HT-29 (cell line): ENCODE measurements at places on chromosomes 3 and 15. TPM values are rescaled to one million over a fixed set of nuclear protein-coding genes. Genes with fewer than 3 reads are reported as not detected.

GRCh38 chr3:31014317-31015040 lies 120.0 kb upstream of the GADL1 start:
- no peak for DNase-seq

GRCh38 chr15:93067649-93068085 lies 21.3 kb downstream of the RGMA start:
- DNase-seq, result no peak

GRCh38 chr3:143150071-143150470 lies 30.5 kb downstream of the CHST2 start:
- DNase-seq, result no peak

DNA sequence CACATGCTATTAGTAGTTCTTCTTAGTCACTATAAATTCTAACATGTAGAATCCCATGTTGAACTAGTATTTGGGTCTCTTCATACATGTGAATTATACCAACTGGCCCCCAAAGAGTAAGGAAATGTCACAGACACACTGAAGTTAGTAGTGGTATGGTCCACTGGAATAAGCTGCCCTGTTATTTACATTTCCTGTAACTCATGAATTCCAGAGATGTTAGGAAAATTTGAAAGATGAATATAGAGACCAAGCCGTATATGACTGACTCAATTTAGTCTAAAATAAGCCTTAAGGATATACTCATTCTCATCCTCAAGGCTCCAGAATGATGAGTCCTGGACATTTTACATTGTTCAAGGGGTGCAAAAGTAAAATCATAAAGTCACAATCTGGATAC lies 81.2 kb downstream of the FBXL22 start:
- no peak for DNase-seq

- no peak for DNase-seq
Measured at GRCh38 chr3:37163262-37164015, 10.9 kb downstream of the LRRFIP2 start.

DNA sequence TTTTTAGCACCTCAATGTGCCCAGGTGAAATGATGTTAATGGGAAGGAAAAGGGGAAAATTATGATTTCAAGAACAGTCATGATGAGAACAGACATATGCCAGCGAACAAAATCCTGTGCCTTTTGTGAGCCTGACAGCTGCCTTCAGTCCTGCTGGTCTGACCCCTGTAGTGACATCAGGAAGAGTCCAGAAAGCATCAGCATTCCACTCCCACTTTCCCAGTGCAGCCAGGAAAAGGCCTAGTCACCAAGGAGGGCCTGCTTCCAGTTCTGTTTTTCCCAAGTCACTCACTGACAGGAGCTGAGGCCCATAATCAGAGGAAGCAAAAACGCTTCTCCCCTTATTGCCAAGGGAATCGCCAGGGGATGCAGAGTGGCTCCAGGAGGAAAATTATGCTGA lies 218.4 kb downstream of the ABHD5 start:
- no peak for DNase-seq

- no peak for DNase-seq
Measured at GRCh38 chr15:101318147-101318819, 23.2 kb upstream of the SNRPA1 start.

DNA sequence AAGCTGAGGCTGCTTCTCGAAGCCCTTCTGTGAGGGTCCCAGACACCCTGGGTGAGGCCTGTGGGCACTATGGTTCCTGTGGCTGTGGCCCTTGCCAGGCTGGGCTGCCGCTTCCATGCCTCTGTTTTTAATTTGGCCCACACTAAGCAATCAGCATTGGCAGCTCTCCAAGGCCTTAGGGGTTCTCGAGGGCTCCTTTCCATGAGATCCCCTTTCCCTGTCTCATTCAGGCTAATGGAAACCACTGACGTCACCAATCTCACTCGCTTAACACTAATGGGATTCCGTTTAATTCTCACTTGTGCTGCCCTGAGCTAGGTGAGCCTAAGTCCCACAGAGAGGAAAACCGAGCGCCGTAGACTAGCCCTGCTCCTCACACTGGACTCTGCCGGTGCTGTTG lies 60.2 kb upstream of the RAB6B start:
- DNase-seq, result no peak

GRCh38 chr15:52232327-52232726 lies 41.1 kb upstream of the GNB5 start:
- no peak for DNase-seq

GRCh38 chr15:65029736-65030208 lies 333 bp upstream of the MTFMT start:
- DNase-seq, result no peak

DNA sequence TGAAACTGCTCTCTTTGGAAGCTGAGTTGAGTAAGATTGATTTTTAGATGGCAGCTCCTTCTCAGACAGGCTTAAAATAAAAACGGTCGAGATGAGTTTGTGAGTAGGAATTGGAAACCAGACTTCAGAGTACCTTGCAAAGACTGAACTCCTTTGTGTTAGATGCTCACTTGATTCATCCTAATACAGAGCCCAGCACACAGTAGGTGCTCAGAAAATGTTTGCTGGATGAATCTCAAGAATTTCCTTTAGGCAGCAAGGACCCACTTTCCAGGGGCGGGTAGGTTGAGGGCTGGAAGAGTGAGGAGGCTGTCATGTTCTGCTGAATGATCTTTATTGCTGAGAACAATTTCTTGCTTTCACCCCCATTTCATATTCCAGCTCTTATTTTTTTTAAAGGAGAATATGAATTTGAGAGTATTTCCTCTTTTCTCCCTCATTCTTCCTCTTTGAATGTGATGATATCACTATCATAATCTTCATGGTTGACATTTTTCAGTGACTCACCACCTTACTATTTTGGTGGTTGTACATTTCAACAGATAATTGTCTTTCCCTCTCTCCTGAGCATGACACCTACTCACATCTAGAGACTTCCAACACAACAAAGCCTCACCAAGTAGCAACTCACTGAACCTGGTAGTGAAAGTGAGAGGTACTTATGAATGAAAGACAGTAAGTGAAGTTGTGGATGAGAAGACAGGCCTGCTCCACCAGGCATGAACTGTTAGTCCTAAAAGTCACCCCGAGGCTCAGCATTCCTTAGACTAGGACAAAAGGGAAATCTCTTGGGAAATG lies 113.3 kb downstream of the PDCD6IP start:
- DNase-seq, result no peak

DNA sequence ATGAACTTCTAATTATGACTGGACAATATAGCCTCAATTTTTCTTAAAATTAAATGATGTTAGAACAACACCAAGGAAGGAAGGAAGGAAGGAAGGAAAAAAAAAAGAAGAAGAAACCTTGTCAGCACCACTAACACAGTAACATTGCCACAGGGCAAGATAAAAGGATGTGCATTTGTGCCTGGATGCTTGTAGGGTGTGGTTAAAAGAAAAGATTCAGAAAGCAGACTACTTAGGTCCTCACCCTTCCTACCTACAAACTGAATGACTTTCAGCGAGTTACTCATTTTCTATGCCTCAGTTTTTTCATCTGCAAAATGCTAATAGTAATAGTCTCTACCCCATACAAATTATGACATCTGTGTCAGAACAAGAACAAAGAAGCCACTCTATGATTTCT lies 778.3 kb downstream of the MCTP2 start:
- DNase-seq, result no peak

DNA sequence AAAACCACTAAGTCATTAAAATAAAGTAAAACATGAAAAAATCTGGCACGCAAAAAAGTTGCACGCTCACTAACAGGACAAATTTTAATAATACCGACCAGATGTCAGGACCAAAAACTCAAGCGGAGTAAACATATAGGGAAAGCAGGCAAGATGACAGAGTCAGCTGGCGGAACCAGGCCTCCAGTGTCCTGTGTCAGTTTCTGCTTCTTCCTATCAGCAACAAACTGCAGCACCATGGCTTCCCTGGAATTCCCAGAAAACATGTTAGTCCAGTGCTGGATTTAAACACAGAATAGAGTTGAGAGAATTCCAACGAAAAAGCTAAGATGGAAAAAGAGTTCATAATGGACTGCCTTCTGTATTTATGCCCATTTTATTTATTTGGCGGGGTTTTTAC lies 169.1 kb upstream of the ARHGEF26 start:
- no peak for DNase-seq

DNA sequence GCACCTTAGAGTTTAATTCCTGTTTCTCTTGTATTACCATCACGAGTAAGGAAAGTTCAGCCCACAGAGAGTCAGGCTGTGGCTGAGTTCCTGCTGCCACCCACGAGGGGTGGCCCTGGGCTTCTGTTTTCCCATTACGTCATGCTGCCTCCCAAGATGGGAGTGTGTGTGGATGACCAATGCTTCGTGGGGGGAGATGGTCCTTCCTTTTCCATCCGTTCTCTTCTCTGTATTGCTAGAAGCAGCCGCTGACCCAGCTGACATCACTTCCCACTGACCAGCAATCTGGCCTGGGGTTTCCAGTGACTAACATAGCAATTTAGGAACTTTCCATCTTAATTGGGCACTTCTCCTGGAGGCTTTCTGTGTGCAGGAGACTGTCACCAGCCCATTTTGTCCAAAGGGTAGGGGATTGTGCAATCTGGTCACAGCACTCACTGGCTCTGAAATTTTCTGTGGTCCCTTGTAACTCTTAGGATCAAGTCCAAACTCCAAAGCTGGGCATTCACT lies 9.3 kb downstream of the IRAK2 start:
- DNase-seq, result no peak

- DNase-seq, result no peak
Measured at GRCh38 chr3:18898911-18899310, 249.4 kb upstream of the KCNH8 start.

GRCh38 chr15:47340571-47340920 lies 376.8 kb upstream of the SEMA6D start:
- DNase-seq, result no peak

DNA sequence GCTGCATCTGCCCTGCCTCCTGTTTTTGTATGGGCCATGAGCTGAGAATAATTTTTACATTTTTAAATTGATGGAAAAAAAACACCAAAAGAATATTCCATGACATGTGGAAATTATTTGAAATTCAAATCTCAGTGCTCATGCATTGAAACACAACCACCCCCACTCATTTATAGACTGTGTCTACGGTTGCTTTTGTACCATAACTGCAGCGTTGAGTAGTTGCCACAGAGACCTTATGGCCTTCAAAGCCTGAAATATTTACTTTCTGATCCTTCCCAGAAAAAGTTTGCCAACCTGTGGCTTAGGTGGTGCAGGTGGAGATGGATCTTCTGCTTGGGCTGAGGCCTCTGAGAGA lies 28.1 kb downstream of the ARNT2 start:
- no peak for DNase-seq

DNA sequence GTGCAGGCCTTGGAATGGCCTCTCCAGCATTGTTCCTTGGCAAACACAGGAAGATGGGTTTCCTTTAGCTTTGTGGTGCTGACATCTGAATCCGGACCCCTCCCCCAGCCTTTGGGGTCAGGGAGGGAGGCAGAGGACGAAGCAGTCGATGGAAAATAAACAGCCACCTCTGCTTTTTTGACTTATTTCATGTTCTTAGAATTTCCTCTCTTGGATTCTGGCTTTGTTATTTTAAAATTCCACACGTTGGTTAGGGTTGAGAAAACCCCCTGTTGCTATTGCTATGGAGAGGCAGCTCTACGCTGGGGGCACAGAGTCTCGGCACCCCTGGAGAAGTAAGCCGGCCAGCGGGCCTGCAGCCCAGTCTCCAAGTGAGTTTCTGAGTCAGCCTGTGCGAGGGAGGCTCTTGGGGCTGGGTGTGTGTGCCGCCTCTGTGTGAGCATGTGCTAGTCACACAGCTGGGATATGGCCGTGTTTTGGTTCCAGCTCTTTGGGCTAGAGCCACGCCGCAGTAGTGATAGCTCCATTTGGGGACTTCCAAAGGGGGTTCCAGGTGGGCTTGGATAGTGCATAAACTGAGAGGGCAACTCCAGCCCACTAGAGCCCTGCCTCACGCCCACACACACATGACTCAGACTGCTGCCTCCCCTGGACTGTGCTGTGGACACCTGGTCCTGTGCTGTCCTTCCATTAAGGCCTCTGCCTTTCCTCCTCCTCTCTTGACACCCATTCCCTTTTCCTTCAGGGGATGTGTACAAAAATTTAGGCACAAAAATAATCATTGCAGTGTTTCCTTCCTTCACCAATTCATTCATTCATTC lies 58.8 kb downstream of the AMOTL2 start:
- no peak for DNase-seq

GRCh38 chr3:179651687-179652446 lies 973 bp upstream of the USP13 start:
- no peak for DNase-seq

DNA sequence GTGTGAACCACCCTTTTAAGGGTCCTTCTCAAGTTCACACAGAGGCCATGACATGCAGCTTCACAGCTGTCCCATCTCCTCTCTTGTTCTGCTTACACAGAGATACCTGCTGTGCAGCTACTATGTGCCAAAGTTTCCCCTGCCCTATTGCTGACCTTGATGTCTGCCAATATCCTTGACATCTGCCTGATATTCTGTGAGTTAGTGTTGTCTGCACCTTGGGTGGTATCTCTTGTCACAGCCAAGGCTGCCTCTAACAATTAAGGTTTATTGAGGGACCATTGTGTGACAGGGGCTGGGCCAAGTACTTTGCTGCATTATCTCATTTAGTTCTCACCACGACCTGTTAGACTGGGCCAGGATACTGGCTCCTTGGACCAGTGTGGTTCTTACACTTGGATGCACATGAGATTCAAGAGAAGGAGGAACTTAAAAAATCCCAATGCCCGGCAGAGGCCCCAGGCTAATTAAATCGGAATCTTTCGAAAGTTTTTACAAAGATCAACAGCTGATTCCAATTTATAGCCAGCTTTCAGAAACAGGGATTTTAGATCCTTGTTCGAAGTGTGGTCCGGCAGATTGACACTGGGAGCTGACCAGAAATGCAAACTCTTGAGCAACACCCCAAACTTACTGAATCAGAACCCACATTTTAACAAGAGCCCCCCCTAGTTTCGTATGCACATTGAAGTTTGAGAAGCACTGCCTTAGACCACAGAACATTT lies 178.6 kb downstream of the SATB1 start:
- DNase-seq, result no peak

DNA sequence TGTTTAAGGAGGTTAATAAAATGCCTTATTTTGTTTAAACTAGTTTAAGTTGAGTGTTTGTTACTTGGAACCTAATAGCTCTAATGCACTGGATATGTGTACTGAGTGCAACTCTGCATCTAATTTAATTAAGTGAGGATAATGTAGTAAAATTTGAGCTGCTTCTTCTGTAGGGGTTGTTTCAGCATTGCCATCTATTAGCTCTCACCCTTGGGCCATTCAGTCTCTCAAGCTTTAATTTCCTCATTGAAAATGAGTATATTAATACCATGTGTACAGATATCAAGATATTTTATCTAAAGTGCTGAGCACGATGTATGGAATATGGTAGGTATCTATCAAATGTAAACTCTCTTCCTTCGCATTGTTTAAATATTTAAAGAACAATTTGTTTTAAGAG lies 375.7 kb upstream of the LRRC3B start:
- no peak for DNase-seq

OXTR gene
- total RNA-seq, result 0.13 and 0.60 TPM in 2 replicates

ALDH1L1 gene
- 4.9 and 7.4 TPM in 2 replicates for total RNA-seq

GOLGA6D gene
- total RNA-seq, result 0.15 TPM in 1 of 2 replicates, not detected in the other

LAMB2 gene
- 49.5 and 56.8 TPM in 2 replicates for total RNA-seq

FBN1 gene
- 0.39 and 0.61 TPM in 2 replicates for total RNA-seq

ATP13A5 gene
- not detected in 2 replicates for total RNA-seq

ISL2 gene
- 1.2 and 3.4 TPM in 2 replicates for total RNA-seq

CYP1A1 gene
- total RNA-seq, result 0.10 and 2.0 TPM in 2 replicates

PLCL2 gene
- total RNA-seq, result 2.5 and 3.0 TPM in 2 replicates
